GM12864 (cell line): ENCODE measurements at places on chromosomes 4 and X.

GRCh38 chr4:162681212-162681611 lies 485.5 kb downstream of the NAF1 start:
- DNase-seq, result no peak

- no peak for DNase-seq
These were observed 36.9 kb downstream of the AMMECR1 start for GRCh38 chrX:110280954-110281353.

DNA sequence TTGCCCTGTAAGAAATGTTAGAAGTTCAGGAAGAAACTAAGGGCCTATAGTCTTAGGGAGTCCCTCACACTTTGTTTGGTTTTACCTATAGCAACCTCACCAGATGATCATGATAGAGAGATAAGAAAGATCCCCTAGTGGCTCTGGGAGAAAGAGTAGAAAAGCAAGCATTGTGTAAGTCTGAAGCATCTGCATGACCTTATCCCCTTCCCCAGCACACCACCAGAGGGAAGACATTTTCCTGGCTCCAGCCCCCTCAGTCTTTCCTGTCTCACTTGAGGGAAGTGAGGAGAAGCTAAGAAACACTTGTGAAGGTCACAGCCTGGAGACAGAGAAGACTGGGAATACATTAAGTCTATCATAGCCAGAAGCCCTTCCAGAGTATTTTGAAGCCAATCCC lies 154.0 kb downstream of the EVC2 start:
- DNase-seq, result no peak

DNA sequence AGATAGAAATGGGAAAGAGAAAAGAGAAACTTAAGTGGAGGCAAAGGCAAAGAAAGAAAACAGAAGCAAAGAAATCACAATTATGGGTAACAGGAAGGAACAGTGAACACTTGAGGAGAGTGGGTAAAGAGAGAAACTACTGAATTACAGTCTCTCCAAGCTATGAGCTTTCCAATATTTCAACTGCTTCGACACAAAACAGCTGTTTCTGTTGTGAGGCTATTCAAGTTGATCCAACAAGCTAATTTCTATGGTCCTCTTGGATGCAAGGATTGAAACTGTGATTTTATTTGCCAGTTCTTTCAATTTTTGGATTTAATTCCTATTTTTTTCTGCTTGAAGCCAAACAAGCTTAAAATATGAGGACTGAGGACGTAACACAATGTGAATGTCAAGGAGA lies 80.5 kb upstream of the ADGRA3 start:
- no peak for DNase-seq

GRCh38 chr4:36757580-36758311 lies 476.3 kb downstream of the DTHD1 start:
- no peak for DNase-seq
